ENCODE measurements at places on chromosomes 2 and 18. TPM values are rescaled to one million over a fixed set of nuclear protein-coding genes. Genes with fewer than 3 reads are reported as not detected.

CCDC74B gene
- 0.34 TPM for total RNA-seq

SERPINB5 gene
- 470 TPM for total RNA-seq

C2orf78 gene
- not detected for total RNA-seq

WDR35 gene
- 6.5 TPM for total RNA-seq

ANKRD53 gene
- not detected for total RNA-seq

SLC9A4 gene
- total RNA-seq = not detected

RELCH gene
- 50.3 TPM for total RNA-seq

ZNF892 gene
- total RNA-seq = 12.9 TPM

SPC25 gene
- total RNA-seq = not detected

MARCHF4 gene
- under 0.01 TPM for total RNA-seq

NGEF gene
- 2.1 TPM for total RNA-seq

RAB17 gene
- 1.5 TPM for total RNA-seq

SPATS2L gene
- total RNA-seq = 46.5 TPM

SLC9A2 gene
- total RNA-seq = 0.14 TPM

VWC2L gene
- 0.07 TPM for total RNA-seq

DUSP19 gene
- 1.1 TPM for total RNA-seq

GALNT3 gene
- total RNA-seq = 92.9 TPM

RIF1 gene
- 36.9 TPM for total RNA-seq

NEU4 gene
- total RNA-seq = 0.07 TPM

AQP12A gene
- not detected for total RNA-seq

GPR155 gene
- 3.7 TPM for total RNA-seq

RNF144A gene
- 1.1 TPM for total RNA-seq

DTNA gene
- total RNA-seq = 10.7 TPM

Data from nasal cavity respiratory epithelium epithelial cell of viscerocranial mucosa (primary cell).